Activated CD8-positive, alpha-beta memory T cell treated with anti-CD3 and anti-CD28 coated beads for 4 hours (primary cell): ENCODE measurements at places on chromosomes 4 and X.

- DNase-seq = no peak
These were observed 28.5 kb downstream of the SASH3 start for GRCh38 chrX:129808158-129808828.

DNA sequence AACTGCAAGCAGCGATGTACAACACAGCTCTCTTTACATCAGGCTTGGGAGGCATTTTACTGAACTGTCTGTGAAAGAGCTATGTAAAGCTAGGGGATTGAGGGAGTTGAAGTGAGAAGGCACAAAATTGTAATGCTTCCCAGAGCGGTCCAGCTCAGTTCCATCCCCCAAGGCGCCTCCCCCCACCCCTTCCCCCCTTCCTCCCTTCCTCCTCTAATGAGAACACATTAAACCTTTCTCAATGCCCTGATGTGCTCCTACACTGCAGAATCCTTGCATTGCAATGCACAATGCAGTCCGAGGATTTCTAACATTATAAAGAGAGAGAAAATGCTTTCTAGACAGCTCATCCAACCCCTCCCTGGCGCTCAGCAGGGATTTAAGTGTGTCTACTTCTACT, 73.9 kb downstream of the CXXC4 start:
- DNase-seq = no peak

GRCh38 chrX:10819973-10820372, 199.6 kb upstream of the MID1 start:
- DNase-seq = no peak

DNA sequence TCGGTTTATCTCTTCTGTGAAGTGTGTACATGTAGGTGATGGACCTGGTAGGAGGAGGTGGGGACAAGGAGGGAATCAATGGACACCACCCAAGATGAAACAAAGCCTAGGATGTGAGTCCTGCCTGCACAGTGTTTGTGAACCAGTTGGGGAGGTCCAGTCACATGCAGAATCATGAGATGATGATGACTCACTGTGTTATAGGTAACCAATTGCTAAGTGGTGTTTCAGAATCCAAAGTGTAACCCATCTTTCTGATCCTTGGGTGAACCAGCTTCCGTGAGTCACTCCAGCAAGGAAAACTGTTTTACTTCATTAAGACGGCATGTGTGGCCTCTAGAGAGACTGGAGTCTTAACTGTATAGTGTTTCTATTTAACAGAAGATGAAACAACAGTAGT, 57.9 kb upstream of the HPF1 start:
- DNase-seq = no peak

- DNase-seq = no peak
These were observed 43.6 kb downstream of the BLTP1 start for GRCh38 chr4:122195718-122196117.

DNA sequence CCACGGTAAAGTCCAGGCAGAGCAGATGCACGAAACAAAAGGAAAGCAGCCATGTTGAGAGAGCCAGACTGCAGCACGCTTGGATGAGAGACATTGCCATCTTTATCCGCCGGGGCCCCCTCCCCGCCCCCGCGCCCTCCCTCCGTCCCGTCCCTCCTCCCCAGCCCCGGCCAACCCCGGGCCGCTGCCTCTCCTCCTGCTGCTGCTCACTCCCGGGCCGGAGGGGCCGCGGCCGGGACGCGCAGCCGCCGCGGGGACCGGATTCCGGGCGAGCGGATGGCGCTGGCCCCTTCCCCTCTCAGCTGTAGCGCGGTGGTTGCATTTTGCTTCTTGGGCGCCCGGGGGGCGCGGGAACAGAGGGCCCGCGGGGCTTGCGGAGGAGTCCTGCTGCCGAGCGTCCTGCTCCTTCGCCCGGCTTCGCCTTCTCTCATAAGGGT, 542 bp downstream of the RNF150 start:
- DNase-seq = no peak

- no peak for DNase-seq
These were observed 753.7 kb upstream of the AMOT start for GRCh38 chrX:113594123-113594841.

DNA sequence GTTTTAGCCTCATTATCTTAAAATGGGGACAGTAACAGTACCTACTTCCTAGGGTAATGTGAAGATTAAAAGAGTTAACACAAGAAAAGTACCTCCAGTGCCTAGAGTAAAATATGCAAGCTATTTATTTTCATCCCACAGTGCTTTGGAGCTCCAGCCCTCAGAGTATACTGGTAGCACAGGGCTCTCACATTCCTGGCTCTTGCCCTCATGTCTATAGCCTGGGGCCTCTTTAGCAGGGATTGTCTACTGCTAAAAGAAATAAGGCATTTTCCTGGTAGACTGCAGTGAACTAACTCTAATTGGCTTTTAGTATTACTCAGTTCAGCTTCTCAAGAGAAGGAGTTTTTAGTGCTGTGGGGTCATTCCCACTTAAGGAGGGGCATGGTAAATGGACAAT, 60.8 kb downstream of the RRAGB start:
- DNase-seq = no peak

DNA sequence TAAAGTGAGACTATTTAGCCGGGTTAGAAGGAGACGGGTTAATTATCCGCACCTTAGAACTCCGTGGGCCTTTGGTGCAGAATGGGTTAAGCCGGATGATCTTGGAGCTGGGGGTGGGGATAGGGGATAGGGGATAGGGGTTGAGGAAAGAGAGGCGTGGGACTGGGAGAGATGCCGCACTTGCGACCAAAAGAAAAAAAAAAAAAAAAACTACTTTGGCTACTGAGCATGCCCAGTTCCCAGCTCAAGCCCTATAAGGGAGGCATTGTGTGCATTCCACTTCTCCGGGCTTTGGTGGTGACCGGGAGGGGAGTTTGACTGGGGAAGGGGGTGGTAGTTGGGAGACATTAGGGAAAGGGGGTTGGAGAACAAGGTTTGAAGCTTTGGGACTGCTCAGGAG, at the start of gene SLITRK4:
Gene SLITRK4, minus strand, starts transcription at position 187 of the 400 bp plus-strand sequence. CDS start 4,993 bp downstream, outside the sequence.
- DNase-seq = no peak

- DNase-seq = no peak
These were observed at the start of gene NLGN4X for GRCh38 chrX:6228720-6229119. Gene NLGN4X (minus strand): TSS chrX:6228867. CDS start chrX:6151466, 77,401 bp downstream.

DNA sequence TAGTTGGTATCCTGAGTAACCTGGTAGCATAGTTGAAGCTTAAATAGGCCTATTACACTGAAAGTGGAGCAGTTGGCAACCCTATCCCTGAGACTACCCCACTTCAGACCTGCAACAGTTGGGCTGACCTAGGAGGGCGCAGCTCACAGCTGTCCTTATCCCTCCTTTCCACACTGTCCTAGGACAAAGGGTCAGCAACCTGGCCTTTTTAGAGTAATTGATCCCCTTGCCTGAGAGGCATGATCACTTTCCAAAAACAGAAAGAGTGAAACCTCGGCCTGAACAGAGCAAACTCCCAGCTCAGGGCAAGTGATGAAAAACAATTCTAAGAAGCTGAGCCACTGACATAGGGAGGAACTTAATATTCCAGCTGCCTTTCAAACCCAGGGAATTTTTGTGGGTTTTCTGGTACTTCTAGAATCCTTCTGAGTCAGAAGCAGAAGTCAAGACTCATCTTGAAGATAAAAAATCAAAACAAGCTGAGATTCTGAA, 94.9 kb upstream of the MYOZ2 start:
- DNase-seq = no peak

DNA sequence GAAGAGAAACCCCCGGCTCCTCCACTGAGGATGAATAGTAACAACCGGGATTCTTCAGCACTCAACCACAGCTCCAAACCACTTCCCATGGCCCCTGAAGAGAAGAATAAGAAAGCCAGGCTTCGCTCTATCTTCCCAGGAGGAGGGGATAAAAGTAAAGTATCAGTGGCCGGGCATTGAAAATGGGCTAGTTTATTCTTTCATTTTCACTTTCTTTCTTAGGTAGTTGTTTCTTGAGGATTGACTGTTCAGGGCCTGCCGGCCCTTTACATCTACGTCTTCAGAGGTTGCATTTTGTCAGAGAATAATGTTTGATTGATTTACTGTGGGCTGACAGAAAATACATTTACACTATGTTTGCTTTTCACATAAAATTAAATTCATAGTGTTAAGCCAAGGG, 27.1 kb downstream of the PAK3 start:
- DNase-seq = no peak

GRCh38 chr4:54731976-54732375, 74.2 kb downstream of the KIT start:
- DNase-seq = no peak

DNA sequence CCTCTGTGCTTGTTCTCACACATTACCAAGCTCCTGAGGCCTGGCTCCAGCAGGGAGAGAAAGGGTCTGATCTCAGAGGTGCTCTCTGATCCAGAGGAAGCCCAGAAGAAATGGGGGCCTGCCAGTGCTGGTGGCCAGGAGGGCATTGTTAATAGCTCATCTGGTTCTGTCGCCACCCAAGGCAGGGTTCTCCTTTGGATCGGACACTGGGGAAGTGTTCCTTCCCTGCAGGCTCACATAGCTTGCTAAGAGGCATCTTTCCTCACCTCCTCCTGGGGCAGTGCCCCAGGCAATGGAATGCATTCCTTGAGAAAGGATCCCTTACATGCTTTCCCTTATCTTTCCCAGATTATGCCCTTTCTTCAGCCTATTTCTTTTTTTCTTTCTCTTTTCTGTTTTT, 53.8 kb downstream of the RBM47 start:
- DNase-seq = no peak

- no peak for DNase-seq
These were observed 133.6 kb upstream of the FAM9C start for GRCh38 chrX:13177921-13178566.

DNA sequence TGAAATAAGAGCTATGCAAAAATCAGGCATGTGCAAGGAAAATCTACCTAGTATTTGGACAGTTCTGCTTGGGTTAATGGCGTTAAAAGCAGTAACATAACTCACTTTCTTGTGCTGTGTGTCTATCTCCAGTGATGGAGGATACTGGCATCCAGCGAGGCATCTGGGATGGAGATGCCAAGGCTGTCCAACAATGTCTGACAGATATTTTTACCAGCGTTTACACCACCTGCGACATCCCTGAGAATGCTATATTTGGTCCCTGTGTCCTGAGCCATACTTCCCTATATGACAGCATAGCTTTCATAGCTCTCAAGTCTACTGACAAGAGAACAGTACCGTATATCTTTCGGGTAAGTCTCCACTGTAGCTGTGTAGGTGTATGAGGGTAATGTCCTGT, 2.6 kb downstream of the PRDM8 start:
- no peak for DNase-seq

GRCh38 chr4:146029939-146030710, 91.5 kb upstream of the ZNF827 start:
- DNase-seq = no peak

GRCh38 chr4:151485541-151486131, 76.7 kb downstream of the FHIP1A start:
- no peak for DNase-seq

DNA sequence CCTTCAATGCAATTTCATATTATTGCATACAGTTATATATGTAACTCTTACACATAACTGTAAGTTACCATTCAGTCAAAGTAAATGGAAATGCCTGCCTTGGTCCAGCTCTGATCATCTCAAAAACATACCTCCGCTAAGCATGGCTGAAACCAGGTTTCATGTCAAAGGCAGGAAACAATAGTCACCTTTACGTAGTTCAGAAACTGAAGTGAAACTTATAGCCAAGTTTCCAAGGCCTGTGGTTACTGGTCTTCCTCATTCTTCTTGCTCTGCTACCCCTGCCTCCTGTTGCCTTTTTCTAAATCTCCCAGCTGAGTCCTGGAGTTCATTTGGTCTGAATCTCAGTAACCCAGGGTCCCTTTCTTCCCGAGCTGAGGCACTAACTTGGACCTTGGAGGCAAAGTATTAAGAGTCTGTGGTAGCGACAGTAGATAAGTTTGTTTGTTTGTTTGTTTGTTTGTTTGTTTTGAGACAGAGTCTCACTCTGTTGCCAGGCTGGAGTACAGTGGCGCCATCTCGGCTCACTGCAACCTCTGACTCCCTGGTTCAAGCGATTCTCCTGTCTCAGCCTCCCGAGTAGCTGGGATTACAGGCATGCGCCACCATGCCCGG, 30.8 kb downstream of the DAPP1 start:
- DNase-seq = no peak

GRCh38 chrX:41275661-41276609, 58.0 kb upstream of the DDX3X start:
- DNase-seq = peak; percentile 11

DNA sequence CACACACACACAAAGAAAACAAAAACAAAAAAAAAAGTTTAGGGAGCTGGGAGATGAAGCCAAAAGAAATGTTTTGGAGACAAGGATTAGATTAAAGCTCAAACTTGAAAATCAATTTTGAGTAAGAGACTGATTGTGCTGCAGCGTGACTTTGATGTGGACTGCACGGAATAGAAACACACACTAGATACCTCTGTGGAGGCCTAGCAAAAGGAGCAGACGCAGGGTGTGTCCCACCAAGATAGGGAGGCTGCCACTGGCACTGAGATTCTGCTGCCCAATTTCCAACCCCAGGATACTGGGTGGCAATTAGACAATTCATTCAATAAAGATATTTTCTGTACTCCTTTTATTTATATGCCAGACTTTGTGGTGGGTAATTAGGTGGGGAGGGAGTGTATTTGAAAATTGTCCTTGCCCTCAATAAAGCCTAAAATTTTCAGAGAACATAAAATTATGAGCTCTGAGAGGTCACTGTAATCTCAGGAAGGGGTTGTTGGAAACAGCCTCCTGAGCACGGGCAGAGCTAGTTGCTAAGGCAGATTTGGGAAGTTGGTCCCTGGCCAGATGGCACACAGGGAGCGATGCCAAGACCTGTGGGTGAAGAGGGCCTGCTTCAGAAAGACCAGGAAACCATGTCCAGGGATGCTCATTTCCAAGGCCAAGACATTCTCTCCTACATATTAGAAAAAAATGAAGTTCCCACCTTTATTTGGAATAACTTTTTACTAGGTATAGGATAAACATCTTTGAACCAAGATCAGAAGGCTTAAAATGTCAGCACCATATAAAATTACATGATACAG, 1.9 kb upstream of the PPP3CA start:
- DNase-seq = no peak

- DNase-seq = no peak
These were observed 50.8 kb downstream of the ZFYVE28 start for GRCh38 chr4:2367626-2368025.

- no peak for DNase-seq
These were observed 201.2 kb downstream of the MID1IP1 start for GRCh38 chrX:39002466-39002865.

DNA sequence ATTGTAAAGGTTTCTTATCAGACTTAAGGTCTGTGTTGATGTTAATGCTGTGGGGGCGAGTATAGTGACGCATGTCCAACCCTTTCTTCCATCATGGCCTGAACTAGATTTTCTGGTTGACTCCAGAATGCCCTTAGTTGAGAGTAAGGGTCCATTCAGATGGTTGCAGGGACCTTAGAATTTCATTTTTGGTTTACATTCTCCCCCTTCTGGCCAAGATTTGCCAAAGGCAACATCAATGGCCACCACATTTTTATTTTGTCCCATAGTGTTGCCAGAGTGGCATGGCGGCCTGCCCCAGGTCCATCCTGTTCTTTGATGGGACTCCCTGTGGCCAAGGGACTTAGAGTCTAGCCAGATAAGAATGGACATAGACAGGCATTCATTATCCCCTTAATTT, 368.5 kb downstream of the GPM6A start:
- DNase-seq = no peak
